Stimulated activated CD8-positive, alpha-beta memory T cell treated with anti-CD3 and anti-CD28 coated beads, Interleukin-2, amount 100 ng/mL, for 1 hour (primary cell): ENCODE measurements at places on chromosomes 4 and X.
A peak's percentile ranks its signal among the peaks of the same experiment; 100 is the strongest.

DNA sequence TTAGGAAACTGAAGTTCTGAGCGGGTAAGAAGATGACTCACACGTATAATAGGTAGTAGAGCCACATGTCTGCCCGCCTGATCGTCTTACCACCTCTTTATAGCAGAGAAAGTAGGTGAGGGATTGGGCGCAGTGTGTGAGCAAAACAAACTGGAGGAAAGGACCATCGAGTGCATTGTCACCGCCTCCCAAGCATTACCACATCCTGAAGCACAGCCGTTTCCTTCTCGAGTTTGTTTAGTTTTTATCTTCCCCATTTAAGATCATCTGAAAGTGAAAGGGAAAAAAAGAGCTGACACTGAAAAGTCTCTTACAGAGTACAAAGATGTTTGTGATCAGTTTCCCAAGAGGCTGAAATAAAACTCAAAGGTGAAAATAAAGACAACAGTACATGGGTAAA is 14.8 kb downstream of the PDK3 start:
- peak; percentile 39 for DNase-seq

DNA sequence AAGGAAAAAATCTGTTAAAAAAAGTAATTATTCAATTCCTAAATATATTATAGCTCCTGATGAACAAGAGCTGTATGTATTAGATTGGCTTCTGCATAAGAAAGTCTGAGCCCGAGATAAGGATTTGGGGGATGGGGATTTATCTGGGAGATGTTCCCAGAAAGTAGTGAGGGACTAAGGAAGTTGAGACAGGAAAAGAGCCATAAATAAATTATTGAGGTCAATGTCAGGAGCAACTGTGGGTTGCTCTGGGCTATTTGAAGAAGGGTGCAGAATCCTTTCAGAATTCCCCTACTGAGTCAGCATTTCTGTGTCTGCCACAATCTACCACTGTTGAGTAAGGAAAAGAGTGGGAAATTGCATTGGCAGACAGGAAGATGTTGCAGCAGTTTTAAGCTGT is 3.1 kb upstream of the TDO2 start:
- no peak for DNase-seq

- DNase-seq: no peak
These were observed 498.3 kb upstream of the INTU start for GRCh38 chr4:127134490-127134889.

- no peak for DNase-seq
These were observed 2.8 kb downstream of the AREG start for GRCh38 chr4:74447636-74448233.

- no peak for DNase-seq
These were observed 137.1 kb downstream of the RELL1 start for GRCh38 chr4:37549041-37549440.
